ENCODE measurements at places on chromosomes 16 and 17. TPM values are rescaled to one million over a fixed set of nuclear protein-coding genes. Genes with fewer than 3 reads are reported as not detected.

SETD1A gene
- 3.5 TPM for total RNA-seq

SECTM1 gene
- 6.3 TPM for total RNA-seq

KCNG4 gene
- not detected for total RNA-seq

P2RX5 gene
- total RNA-seq: 1.7 TPM

CES5A gene
- total RNA-seq: not detected

TBC1D3E gene
- total RNA-seq: not detected

CMTM1 gene
- total RNA-seq: 0.39 TPM

LHX1 gene
- not detected for total RNA-seq

NOD2 gene
- total RNA-seq: 1.2 TPM

Data from hair follicular keratinocyte (primary cell).